Heart right ventricle (tissue), 16 donors: ENCODE measurements at places on chromosomes 3 and 15. TPM values are rescaled to one million over a fixed set of nuclear protein-coding genes. Genes with fewer than 3 reads are reported as not detected.
A peak's percentile ranks its signal among the peaks of the same experiment; 100 is the strongest.

FES gene
- 20.3 TPM for total RNA-seq

SUCNR1 gene
- 0.23 TPM for total RNA-seq

- no peaks in the 10 kb centered on the region for H3K27me3 ChIP-seq
- no peak overlapping the region for H3K27ac ChIP-seq
- H3K4me1 ChIP-seq: peaks cover 8% of the 10 kb centered on the region
- H3K36me3 ChIP-seq: no peaks in the 10 kb centered on the region
- H3K4me3 ChIP-seq: peak overlapping the region; percentile 50
These were observed 1.3 kb upstream of the TP63 start for GRCh38 chr3:189629803-189630455.

- H3K27ac ChIP-seq: no peak overlapping the region
- H3K4me3 ChIP-seq: no peak overlapping the region
- H3K36me3 ChIP-seq: no peaks in the 10 kb centered on the region
These were observed 8.1 kb upstream of the CDIN1 start for GRCh38 chr15:36571301-36571700.

PRICKLE2 gene
- 12.2 TPM for total RNA-seq

DNA sequence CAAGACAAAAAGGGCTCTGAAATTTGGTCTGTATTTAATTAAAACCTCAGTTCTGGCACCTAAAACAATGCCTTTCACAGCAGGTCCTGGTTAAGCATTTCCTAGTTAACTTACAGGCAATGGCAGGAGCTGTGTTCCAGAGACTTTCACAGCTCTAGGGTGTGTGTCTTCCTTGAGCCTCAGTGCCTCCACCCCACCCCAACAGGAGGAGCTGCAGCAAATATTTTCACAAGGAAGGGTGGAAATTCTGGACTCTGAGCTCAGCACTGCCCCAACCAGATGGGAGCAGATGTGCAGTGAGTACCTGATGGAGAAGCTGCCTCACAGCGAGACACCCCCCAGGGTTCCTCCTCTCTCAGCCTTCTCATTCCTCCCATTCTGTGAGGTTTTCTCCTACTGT lies 106.3 kb upstream of the SPATA12 start:
- DNase-seq: no peak
- no peak overlapping the region for H3K27ac ChIP-seq
- no peaks in the 10 kb centered on the region for H3K36me3 ChIP-seq

PRR20G gene
- not detected for total RNA-seq
